ENCODE measurements at places on chromosomes 5 and 9.

DNA sequence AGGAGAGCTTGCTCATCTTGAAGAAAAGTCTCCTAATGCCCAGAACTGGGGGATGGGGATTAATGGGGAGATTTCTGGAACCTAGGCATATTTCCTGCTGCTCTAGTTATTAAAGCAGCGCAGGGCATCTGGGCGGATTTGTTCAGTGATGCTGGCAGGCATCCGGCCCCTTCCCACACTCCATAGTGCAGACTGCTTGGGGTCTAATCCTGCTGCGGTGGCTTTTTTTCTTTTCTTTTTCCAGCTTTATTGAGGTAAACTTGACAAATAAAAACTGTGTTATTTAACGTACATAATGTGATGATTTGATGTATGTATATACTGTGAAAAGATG is 30.7 kb downstream of the PPARGC1B start:
- H3K4me3 ChIP-seq = no peak overlapping the region
- no peak for DNase-seq
- H3K36me3 ChIP-seq = peaks cover 3% of the 10 kb centered on the region

- no peaks in the 10 kb centered on the region for H3K4me1 ChIP-seq
- no peaks in the 10 kb centered on the region for H3K27me3 ChIP-seq
- DNase-seq = no peak
- H3K36me3 ChIP-seq = no peaks in the 10 kb centered on the region
- H3K4me3 ChIP-seq = no peak overlapping the region
Measured at GRCh38 chr5:67842806-67843205, 372.8 kb upstream of the PIK3R1 start.

GRCh38 chr9:2800394-2801179 is 43.3 kb downstream of the PUM3 start:
- no peaks in the 10 kb centered on the region for H3K27me3 ChIP-seq
- DNase-seq = no peak
- no peak overlapping the region for H3K4me3 ChIP-seq
- peaks cover 68% of the 10 kb centered on the region for H3K36me3 ChIP-seq

- no peak overlapping the region for H3K4me3 ChIP-seq
- no peaks in the 10 kb centered on the region for H3K36me3 ChIP-seq
- no peak overlapping the region for H3K27ac ChIP-seq
- no peaks in the 10 kb centered on the region for H3K4me1 ChIP-seq
Measured at GRCh38 chr9:3348169-3348568, 177.6 kb downstream of the RFX3 start.

DNA sequence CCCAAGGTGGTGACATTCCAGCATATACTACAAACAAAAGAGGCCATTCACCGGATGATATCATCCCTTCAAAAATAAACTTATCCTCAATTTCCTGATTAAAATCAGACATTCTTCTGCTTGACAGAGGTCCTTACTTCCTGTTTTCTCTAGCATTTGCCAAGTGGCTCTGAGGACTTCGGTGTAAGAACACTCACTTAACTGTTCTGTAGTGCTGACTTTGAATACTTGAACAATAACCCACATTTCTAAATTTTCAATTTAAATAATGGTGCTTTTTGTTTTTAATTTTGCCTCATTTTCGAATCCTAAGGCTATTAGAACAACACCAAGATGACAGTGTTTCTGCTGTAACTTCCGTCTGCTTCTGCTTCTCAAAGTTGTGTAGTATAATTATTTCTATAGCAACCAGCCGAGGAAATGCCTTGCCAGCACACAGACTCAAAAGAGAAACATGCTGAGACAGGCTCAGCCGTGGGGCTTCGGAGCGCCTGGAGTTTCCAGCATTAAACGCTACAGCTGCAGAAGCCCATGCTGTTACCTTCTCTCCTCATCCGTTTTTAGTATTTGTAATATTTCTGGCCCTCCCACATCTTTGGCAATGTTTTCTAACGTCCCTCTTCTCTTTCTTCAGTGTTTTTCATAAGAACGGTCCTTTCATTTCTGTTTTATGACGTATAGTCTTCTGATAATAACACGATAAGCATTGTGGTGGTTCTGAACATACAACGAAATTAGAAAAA is 19.5 kb upstream of the ANXA1 start:
- no peaks in the 10 kb centered on the region for H3K36me3 ChIP-seq
- peak overlapping the region; percentile 67 for H3K27ac ChIP-seq
- DNase-seq = no peak
- no peaks in the 10 kb centered on the region for H3K27me3 ChIP-seq
- H3K4me1 ChIP-seq = peaks cover 39% of the 10 kb centered on the region

DNA sequence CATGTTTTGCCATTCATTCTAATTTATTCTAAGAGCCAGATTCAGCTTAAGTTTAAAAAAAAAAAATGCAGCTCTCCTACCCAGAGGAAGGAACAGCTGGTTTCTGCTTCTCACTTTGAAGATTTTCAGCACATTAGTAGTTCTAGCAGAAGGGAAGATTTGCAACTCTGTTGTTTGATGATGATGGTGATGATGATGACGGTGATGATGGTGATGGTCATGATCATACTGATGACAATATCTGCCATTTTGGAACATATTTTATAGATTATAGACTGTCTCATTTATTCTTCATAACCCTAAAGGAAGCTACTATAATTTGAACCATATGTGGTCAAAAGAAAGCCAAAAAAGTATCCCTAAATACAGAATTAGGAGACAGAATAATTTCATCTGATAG is 7.9 kb upstream of the MED10 start:
- no peaks in the 10 kb centered on the region for H3K36me3 ChIP-seq
- H3K27ac ChIP-seq = no peak overlapping the region
- no peak for DNase-seq
- H3K27me3 ChIP-seq = peaks cover 33% of the 10 kb centered on the region

All from HCT116 (cell line).